ENCODE measurements at places on chromosomes 2 and 18. TPM values are rescaled to one million over a fixed set of nuclear protein-coding genes. Genes with fewer than 3 reads are reported as not detected.

- H3K4me3 ChIP-seq: no peak overlapping the region
- H3K27me3 ChIP-seq: no peaks in the 10 kb centered on the region
- no peak for DNase-seq
- H3K36me3 ChIP-seq: no peaks in the 10 kb centered on the region
- H3K4me1 ChIP-seq: no peaks in the 10 kb centered on the region
These were observed 58.9 kb upstream of the ZSWIM2 start for GRCh38 chr2:186907897-186908296.

Gene PAX8
- not detected for total RNA-seq

DNA sequence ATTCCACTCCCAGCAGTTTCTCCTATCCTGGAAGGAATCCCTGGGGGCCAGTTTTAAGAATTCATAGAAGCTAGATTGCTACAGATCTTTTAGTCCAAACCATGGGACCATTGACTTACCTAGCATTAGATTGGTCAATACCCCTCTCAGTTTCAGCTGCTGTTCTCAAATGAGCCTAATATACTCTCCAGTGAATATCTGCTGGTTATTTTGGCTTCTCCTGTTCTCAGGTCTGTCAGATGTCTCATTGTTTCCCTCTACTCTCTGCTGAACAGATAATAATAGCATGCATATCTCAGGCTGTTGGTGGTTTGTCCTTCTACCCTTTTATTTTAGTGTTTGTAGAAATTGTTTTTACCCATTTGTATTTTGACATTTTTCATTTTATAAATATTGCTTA, 99.5 kb downstream of the FHOD3 start:
- H3K36me3 ChIP-seq: no peaks in the 10 kb centered on the region
- peak overlapping the region; percentile 20 for H3K27ac ChIP-seq
- no peaks in the 10 kb centered on the region for H3K27me3 ChIP-seq
- no peak overlapping the region for H3K4me3 ChIP-seq
- peaks cover 32% of the 10 kb centered on the region for H3K4me1 ChIP-seq

Gene ZEB2
- total RNA-seq: 27.0 TPM

Gene NTSR2
- total RNA-seq: not detected

All from cardiac muscle cell (in vitro differentiated cells and primary cell).